ENCODE measurements at places on chromosomes 6 and 20.

DNA sequence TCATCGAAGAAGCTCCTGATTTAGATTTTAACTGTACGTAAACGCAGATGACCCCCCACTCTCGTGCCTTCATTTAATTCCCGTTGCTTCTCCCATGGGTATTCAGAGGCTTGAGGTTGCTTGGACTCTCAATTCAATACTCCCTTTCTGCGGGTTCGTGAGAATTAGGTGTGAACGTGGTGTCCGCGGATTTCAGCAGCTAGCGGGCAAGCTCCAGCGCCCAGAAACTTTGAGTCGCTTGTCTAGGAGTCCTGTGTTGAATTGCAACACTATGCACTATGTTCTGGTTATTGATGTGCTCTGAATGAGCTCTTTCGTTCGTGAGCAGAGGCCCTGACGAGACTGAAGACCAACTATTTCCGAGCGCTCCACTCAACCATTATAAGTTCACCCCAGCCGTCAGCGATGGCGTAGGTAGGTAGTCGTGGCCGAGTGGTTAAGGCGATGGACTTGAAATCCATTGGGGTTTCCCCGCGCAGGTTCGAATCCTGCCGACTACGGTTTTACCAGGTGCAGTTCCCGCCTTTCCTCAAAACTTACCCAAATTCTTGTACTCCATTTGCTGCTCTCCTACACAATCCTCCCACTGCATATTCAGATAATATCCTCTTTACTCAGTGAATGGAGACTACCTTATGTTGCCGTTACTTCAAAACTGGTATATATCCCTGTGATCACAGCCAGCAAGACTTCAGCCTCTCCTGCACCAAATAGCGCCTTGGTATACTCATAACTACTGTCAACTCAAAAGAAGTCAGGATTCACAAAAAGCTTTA is 72.6 kb upstream of the ZNF184 start:
- peak overlapping the region; percentile 67 for H3K4me3 ChIP-seq
- H3K27ac ChIP-seq, result no peak overlapping the region
- peaks cover 16% of the 10 kb centered on the region for H3K4me1 ChIP-seq
- H3K27me3 ChIP-seq, result peaks cover 81% of the 10 kb centered on the region
- peak; percentile 71 for DNase-seq

- no peaks in the 10 kb centered on the region for H3K27me3 ChIP-seq
- DNase-seq, result no peak
- H3K27ac ChIP-seq, result no peak overlapping the region
- peaks cover 7% of the 10 kb centered on the region for H3K4me1 ChIP-seq
- H3K36me3 ChIP-seq, result no peaks in the 10 kb centered on the region
Observed at GRCh38 chr6:134564705-134565104, 246.8 kb upstream of the SGK1 start.

DNA sequence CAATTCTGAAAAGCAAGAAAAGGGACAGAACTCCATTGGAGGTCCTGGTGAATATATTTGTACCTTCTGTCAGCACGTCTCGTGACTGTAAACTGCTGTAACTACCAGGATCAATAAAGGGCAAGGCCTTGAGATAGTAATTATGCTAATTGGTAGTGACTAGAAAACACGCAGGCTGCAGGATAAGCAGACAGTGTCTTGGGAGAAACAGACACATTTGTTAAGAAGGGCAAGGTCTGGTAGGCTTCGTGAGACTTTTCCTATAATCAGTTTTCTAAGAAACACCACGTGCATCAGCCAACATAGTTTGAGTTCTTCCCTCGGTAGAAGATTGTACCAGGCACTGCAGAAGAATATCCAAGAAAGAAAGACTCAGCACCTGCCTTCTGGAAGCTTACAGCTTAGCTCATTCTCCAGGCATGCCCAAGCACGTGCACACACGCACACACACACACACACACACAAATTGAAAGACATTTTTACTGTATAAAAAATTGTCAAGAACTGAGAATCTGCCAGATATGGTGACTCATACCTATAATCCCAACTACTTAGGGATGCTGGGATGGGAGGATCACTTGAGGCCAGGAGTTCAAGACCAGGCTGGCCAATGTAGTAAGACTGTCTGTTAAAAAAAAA is 167.0 kb upstream of the SASH1 start:
- H3K36me3 ChIP-seq, result no peaks in the 10 kb centered on the region
- DNase-seq, result no peak
- peaks cover 4% of the 10 kb centered on the region for H3K27me3 ChIP-seq
- no peak overlapping the region for H3K4me3 ChIP-seq
- no peak overlapping the region for H3K27ac ChIP-seq

- no peak for DNase-seq
- H3K4me1 ChIP-seq, result no peaks in the 10 kb centered on the region
- H3K4me3 ChIP-seq, result no peak overlapping the region
- H3K27me3 ChIP-seq, result peaks cover 4% of the 10 kb centered on the region
- H3K27ac ChIP-seq, result no peak overlapping the region
- no peaks in the 10 kb centered on the region for H3K36me3 ChIP-seq
Observed at GRCh38 chr6:17214106-17214505, 67.1 kb upstream of the RBM24 start.

- H3K27ac ChIP-seq, result no peak overlapping the region
- no peaks in the 10 kb centered on the region for H3K36me3 ChIP-seq
- H3K4me1 ChIP-seq, result peaks cover 4% of the 10 kb centered on the region
- H3K27me3 ChIP-seq, result peaks cover 42% of the 10 kb centered on the region
- H3K4me3 ChIP-seq, result no peak overlapping the region
- DNase-seq, result no peak
Observed at GRCh38 chr6:125365230-125365629, 63.5 kb upstream of the HDDC2 start.

DNA sequence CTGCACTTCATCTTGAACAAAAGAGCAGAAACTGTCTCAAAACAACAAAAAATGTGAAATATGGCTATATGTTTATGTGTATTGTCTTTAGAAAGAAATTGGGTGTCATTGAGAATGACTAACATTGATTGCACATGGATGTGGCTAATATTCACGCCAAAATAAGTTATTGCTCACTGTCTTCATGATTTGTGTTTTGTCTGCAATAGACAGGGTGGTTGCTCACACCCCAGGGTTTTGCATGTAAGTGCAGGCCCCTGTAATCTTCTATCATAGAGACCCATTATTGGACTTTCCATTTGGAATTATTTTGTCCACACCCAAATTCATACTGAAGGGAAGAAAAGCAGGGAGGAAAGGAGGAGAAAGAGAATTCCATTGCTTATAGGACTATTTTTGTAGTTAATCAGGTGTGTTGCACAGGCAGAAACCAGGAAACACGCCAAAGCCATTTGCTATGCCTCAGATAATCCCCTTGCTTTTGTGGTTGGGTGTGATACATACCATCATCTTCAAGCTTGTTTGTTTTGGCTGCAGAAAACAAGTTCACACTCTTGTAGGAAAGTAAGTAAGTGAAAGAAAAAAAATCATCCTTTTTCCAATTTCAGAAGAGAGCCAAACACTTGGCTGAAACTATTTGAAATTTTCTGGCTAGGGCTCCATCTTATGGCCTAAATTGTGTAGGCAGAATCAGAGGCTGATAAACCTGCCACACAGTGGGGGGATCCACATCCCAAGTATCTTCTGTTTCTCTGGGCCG is 214.1 kb downstream of the COL12A1 start:
- H3K27me3 ChIP-seq, result no peaks in the 10 kb centered on the region
- DNase-seq, result no peak
- no peaks in the 10 kb centered on the region for H3K36me3 ChIP-seq
- no peaks in the 10 kb centered on the region for H3K4me1 ChIP-seq

- peak within 1 kb of the TSS; percentile 95 for H3K27ac ChIP-seq
- peaks cover 4% of the 10 kb centered on the region for H3K36me3 ChIP-seq
- no peaks in the 10 kb centered on the region for H3K27me3 ChIP-seq
- DNase-seq, result peak; percentile 93
Observed at GRCh38 chr20:32743237-32744112, at the start of gene COMMD7. COMMD7 (minus strand) TSS chr20:32743467; CDS start chr20:32743391, 76 bp downstream.

Measured in activated naive CD4-positive, alpha-beta T cell treated with anti-CD3 and anti-CD28 coated beads for 36 hours (primary cell).